ENCODE measurements at places on chromosomes 12 and 14. TPM values are rescaled to one million over a fixed set of nuclear protein-coding genes. Genes with fewer than 3 reads are reported as not detected.
A peak's percentile ranks its signal among the peaks of the same experiment; 100 is the strongest.

Gene ZBTB25
- total RNA-seq: 10.6 TPM

DNA sequence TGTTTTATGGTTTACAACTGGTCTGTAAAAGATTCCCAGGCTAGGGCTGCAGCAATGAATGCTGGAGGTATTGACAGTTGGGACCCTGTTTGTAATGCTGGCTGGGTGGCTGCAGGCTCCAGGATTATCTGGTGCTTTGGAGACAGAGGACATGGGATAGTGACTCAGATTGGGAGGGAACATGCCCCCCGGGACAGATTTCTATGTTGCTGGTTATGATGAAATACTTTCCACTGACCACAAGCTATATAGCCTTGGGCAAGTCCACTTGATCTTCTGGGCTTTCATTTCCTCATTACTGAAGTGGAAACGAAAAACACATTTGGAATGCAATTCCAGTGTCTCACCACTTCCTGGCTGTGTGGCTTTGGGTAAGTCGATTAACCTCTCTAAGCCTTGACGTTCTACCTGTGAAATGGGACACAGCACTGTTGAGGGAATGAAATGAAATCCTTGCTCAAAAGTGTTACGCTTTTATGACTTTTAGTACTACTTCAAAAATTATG is 6.3 kb upstream of the TPCN1 start:
- H3K27ac ChIP-seq: peak overlapping the region; percentile 95
- H3K4me3 ChIP-seq: no peak overlapping the region
- peaks cover 40% of the 10 kb centered on the region for H3K4me1 ChIP-seq
- H3K36me3 ChIP-seq: no peaks in the 10 kb centered on the region
- H3K27me3 ChIP-seq: no peaks in the 10 kb centered on the region

GRCh38 chr12:131948166-131948712 is 1.5 kb upstream of the EP400 start:
- peak; percentile 53 for DNase-seq
- H3K4me1 ChIP-seq: peaks cover 10% of the 10 kb centered on the region
- peaks cover 4% of the 10 kb centered on the region for H3K36me3 ChIP-seq

Gene PTPN6
- 0.36 TPM for total RNA-seq

Gene FAM90A1
- not detected for total RNA-seq

Gene ABCB9
- total RNA-seq: 13.0 TPM
